ENCODE measurements at places on chromosomes 1 and 21. TPM values are rescaled to one million over a fixed set of nuclear protein-coding genes. Genes with fewer than 3 reads are reported as not detected.

DNA sequence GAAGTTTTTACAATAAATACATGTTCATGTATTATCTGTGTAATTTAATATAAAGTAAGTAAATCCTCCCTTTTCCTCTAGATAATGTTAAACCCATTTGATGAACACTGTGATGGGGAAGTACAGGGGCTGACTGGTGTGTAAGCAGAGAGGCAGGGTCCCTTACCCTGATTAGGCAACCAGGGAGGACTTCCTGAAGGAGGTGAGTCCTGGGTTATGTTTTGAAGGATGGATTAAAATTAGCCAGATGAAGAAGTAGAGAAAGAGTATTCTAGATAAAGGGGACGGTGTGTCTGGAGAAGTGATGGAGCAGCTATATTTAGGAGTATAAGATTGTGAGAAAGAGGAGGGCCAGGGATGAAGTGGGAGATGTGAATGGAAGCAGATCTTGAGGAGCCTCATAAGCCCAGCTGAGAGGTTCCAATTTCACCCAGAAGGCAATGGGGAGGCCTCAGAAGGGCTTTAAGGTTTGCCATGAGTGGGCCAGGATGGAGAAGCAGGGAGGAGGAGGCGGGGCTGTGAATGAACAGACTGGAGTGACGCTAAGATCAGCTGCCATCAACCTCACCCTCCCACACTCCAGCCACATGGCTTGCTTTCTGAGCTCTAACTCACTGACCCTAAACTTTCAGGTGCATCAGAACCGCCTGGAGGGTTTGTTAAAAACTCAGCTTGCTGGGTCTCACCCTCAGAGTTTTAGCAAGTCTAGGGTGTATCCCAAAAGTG, 30.9 kb upstream of the ID3 start:
- DNase-seq = no peak

- no peak for DNase-seq
Measured at GRCh38 chr1:204769997-204770396, 84.5 kb upstream of the LRRN2 start.

FMO5 gene
- polyA plus RNA-seq = 9.1 TPM

- DNase-seq = no peak
Measured at GRCh38 chr1:209363112-209363511, 220.4 kb upstream of the CAMK1G start.

CHI3L1 gene
- polyA plus RNA-seq = 8.4 TPM

FAM163A gene
- 0.68 TPM for polyA plus RNA-seq

NCAM2 gene
- polyA plus RNA-seq = 5.6 TPM

- no peak for DNase-seq
Measured at GRCh38 chr1:94118471-94118870, 2.5 kb downstream of the ABCA4 start.

DCDC2B gene
- polyA plus RNA-seq = 0.43 TPM

MAP1LC3C gene
- 1.2 TPM for polyA plus RNA-seq

- DNase-seq = no peak
Measured at GRCh38 chr1:179599623-179600249, 8.1 kb downstream of the TDRD5 start.

DNA sequence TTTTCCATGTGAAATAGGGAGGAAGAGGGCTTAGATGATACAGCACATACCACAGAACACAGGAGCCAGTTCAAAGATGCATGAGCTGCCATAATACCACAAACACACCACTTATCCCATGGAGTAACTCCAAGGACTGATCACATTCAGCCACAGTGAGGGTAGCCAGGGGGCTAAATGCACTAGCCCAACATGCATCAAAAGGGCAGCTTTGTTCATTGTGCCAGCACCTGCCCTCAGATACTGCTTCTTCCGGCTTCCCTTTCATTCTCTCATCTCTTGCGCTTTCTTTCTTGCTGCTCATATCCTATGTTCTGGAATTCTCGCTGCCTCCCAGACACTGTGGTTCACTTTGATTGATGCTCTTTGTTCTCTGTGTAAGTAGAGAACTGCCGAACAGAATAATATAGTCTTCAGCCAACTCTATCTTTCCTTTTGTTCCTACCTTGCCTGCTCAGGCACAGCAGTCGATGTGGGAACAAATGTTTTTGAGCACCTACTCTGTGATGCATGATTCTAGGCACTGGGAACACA, 50.0 kb upstream of the SYT6 start:
- no peak for DNase-seq

DNA sequence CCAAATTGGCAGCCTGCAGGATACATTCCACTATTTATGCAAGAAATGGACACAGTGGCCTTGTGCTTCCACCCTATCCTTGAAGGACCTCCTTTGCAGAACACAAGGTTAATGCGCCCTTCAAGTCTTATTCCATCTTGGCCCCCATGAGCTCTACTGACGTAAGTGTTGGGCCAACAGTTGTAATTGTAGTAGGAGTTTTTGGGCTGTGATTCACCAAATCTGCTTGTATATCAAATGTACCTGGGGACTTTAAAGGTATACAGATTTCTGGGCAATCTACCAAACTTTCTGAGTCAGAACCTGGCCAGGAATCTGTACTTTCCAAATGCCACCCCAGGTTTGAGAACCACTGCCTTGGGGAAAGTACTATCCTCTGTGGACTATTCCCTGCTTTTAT, 100.9 kb upstream of the MARK1 start:
- no peak for DNase-seq

HEYL gene
- 22.1 TPM for polyA plus RNA-seq

- DNase-seq = no peak
Measured at GRCh38 chr1:35223084-35223630, 30.2 kb upstream of the SFPQ start.

DNA sequence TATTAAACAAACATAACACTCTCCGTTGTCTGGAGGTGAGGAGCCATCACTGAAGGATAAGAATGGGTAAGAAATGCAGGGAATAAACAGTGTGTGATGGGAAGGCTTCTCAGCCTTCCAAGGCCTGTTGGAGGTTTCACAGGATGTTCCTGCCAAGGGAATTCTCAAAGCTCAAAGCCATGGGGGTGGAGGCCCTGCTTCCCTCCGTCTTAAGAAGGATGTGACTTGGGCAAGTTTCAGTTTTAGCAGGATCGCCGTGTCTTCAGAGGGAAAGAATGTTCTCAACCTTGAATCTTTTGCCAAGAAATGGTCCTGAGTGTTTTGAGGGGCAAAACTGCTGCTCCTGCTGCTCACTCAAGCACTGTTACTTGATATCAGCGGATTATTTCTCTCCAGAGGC, 41.7 kb upstream of the IL20 start:
- DNase-seq = no peak

GRCh38 chr1:201949491-201949890, 3.1 kb upstream of the LMOD1 start:
- DNase-seq = no peak

DNA sequence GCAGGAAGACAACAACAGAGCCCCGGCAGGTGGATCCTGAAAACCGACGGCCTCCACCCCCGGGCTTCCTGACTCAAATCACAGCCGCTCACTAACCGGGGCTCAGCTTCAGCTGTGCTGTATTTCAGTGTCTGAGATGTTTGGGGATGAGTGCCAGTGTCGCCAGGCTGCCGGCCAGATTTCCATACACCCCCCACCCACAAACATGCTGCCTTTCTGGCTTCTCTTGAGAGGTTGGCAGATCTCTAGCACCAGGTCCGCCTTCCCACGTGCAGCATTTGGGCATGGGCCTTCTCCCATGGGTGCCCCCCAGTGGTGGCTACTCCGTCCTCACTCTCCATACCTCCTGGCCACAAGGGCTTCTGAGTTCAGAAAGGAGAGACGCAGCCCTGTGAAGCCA, 34.8 kb downstream of the KCNAB2 start:
- DNase-seq = no peak

- no peak for DNase-seq
Measured at GRCh38 chr1:15172405-15173259, 19.1 kb downstream of the TMEM51 start.

COL6A1 gene
- 349 TPM for polyA plus RNA-seq

PCNX2 gene
- polyA plus RNA-seq = 17.6 TPM

HES3 gene
- not detected for polyA plus RNA-seq

DNA sequence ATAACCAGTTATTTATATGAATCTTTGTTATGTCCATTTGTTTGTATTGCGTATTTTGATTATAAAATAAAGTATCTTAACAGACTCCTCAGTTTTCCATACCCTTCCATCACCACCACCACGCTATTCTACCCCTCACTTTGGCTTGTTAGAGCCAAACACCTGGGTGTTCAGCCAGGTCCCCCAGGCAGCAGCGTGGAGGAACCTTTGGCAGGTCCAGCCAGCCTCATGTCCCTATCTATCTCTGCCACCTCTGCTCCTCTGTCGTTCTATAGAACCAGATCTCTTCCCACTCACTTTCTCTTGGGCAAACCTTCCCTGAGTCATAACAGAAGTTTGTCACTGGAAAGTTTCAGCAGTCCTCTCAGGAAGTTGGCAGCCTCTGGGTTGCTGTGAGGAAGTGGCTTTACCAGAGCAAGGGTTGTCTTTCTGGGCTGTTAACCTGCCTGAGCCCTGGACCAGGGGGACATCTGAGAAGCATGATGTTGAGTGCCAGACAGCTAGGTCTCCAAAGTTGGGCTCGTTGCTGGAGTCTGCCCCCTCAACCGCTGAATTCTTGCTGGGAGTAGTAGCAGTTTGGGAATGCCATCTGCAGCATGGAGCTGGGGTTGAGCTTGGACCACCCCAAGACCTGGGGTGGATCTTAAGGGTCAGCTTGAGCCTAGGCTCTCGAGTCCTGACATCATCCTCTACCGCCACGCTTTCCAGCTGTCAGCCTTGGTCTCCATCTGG, 996 bp upstream of the SH3BGRL3 start:
- DNase-seq = no peak

CENPL gene
- polyA plus RNA-seq = 10.6 TPM

- no peak for DNase-seq
Measured at GRCh38 chr1:50023292-50024159, at the start of gene AGBL4. Gene AGBL4 (minus strand): TSS chr1:50023954.

RNU1-4 gene
- polyA plus RNA-seq = 2.1 TPM

LRRIQ3 gene
- polyA plus RNA-seq = 3.5 TPM

GRCh38 chr1:93592551-93592949, 89.1 kb downstream of the BCAR3 start:
- no peak for DNase-seq

DNA sequence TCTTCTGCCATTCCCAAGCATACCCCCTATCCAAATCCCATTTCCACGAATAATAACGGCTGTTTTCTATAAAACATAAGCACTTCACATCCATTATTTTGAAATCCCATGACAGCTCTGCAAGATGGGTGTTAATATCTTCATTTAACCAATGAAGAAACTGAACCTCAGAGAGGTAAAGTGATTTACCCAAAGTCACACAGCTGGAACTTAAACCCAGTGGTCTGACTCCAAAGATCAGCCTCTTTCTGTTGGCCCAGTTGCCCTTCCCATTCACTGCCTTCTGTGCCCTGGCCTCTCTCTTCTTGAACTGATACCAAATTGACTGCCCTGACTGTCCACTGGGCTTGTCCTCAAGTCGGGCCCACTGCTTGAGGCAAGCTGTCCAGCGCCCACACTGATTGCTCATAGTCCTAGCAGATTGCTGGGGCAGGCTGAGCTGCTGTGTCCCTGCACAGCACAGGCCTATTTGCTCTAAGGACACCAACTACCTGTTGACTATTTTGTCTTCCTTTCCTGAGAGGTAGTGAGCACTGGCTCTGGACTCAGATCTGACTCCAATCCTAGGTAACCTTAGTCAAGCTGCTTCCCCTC, 19.3 kb downstream of the TAL1 start:
- DNase-seq = no peak

DNA sequence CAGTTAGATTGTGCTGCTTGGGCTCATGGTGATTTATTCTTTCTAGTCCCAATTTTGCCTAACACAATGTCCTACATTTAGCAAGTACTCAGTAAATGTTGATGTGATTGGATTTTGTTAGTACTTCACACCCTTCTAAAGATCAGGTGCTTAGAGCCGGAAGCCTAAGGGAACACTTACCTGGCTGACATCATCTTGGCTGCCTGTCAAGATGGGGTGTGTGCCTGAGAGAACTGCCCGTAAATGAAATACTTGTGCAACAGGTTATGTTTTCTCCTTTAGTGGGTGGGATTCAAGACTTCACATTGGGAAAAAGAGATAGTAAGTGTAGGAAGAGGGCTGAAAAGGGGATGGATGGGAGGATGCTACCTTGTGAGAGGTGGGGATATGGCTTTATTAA, 75.5 kb upstream of the MACF1 start:
- DNase-seq = no peak

DNA sequence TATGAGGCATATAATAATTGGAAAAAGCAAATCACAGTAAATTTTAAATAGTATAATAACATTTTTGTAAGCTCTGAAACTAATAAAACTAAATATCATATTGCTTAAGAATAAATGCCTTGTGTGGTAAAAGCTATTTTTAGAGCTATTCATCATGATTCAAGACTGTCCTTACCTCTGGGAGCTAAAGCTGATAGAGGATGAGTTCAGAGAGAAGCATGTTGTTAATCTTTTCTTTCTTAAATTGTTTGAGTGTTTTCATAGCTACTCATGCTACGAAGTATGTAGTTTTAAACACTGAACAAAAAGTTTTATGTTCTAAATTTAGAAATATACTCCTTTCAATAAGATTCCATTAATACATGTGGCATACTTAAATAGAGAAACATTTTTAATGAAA, 30.5 kb downstream of the IFI16 start:
- DNase-seq = no peak

DNA sequence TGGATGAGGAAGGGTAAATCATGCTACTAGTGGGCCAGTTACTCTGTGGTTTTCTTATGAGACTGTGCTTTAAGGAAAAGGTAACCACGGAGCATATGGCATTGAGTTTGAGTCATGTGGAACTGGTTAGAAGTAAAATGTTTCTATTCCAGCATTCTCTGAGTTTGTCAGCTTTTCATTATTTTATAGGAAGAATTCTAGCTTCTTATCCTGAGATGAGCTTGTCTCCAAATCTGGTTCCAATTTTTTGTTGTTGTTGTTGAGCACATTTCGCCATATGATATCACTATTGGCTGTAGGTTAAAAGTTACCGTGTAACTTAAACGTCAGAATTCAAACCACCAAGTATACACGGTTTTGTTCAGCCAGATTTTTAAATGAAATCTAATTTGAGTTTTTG, 69.9 kb downstream of the ATF6 start:
- DNase-seq = no peak

GRCh38 chr1:97739596-97740103, 181.2 kb downstream of the DPYD start:
- DNase-seq = no peak

DNA sequence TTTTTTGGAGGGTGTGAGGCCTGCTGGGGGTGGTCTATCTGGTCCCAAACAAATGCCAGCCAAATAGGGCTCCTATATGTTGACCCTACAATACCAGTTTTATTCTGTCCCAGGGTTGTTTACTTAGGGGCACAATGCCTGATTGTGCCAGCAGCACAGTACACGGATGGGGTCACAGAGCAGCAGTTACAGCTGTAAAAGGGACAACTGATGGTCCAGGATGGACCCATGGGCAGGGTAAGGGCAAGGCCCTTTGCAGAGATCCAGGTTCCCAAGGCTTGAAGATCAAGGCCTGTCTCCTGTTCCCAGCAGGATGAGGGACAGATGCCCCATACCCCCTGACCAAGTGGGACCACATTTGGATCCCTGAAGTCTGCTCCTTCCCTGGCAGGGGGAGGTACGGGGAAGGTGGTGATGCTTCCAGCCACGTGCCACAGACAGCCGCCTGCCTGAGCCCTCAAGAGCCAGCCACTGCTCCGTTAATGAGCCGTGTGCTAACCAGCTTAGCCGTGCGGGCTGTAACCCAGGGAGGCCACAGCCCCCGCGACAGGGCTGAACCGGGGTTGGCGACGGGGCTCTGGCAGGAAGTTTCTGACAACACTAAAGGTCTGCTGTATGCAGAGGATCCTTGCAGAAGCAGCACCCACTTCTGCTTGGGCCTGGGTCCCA, 18.2 kb downstream of the SLC6A9 start:
- DNase-seq = no peak

- no peak for DNase-seq
Measured at GRCh38 chr21:41361786-41362604, at the start of gene MX2. Gene MX2 (plus strand): TSS chr21:41362027. CDS start chr21:41376907, 14,880 bp downstream.

- no peak for DNase-seq
Measured at GRCh38 chr1:190479516-190479915, 1.9 kb upstream of the BRINP3 start.

NR1I3 gene
- 4.2 TPM for polyA plus RNA-seq

All from left renal cortex interstitium (tissue), 4 donors.